ENCODE measurements at places on chromosomes 6 and 20. TPM values are rescaled to one million over a fixed set of nuclear protein-coding genes. Genes with fewer than 3 reads are reported as not detected.
A peak's percentile ranks its signal among the peaks of the same experiment; 100 is the strongest.

The PPIL4 gene
- 20.0 TPM for total RNA-seq

GRCh38 chr20:62203378-62204030 lies 16.6 kb downstream of the HRH3 start:
- H3K27ac ChIP-seq = no peak overlapping the region
- peak; percentile 5 for DNase-seq
- no peaks in the 10 kb centered on the region for H3K36me3 ChIP-seq
- no peaks in the 10 kb centered on the region for H3K27me3 ChIP-seq

GRCh38 chr6:124260337-124260736 lies 456.7 kb downstream of the NKAIN2 start:
- no peak overlapping the region for H3K27ac ChIP-seq
- no peak overlapping the region for H3K4me3 ChIP-seq
- H3K36me3 ChIP-seq = no peaks in the 10 kb centered on the region
- DNase-seq = no peak

DNA sequence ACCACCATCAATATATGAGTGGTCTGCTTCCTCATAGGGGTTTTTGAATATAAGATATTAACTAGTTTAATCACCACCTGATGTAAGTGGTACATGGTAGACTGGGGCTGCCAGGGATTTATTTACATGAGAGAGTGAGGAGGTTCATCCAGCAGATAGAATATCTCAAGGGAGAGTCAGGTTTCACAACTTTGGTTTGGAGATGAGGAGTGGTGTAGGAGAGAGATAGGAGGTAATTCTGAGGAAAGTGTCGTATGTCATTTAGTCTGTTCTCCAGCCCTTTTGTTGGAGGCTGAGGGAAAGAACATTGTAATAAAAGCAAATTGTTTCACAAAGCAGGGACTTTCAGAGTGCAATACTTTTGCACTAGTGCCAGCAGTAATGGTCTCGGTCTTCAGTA lies 16.8 kb downstream of the L3MBTL3 start:
- no peak for DNase-seq
- H3K4me3 ChIP-seq = no peak overlapping the region
- no peaks in the 10 kb centered on the region for H3K36me3 ChIP-seq
- no peaks in the 10 kb centered on the region for H3K4me1 ChIP-seq
- no peak overlapping the region for H3K27ac ChIP-seq

All from heart left ventricle (tissue), 16 donors.